NCI-H2081 (cell line): ENCODE measurements at places on chromosomes 2 and 18.

- no peak for DNase-seq
Measured at GRCh38 chr2:58101500-58101899, 54.9 kb downstream of the VRK2 start.

DNA sequence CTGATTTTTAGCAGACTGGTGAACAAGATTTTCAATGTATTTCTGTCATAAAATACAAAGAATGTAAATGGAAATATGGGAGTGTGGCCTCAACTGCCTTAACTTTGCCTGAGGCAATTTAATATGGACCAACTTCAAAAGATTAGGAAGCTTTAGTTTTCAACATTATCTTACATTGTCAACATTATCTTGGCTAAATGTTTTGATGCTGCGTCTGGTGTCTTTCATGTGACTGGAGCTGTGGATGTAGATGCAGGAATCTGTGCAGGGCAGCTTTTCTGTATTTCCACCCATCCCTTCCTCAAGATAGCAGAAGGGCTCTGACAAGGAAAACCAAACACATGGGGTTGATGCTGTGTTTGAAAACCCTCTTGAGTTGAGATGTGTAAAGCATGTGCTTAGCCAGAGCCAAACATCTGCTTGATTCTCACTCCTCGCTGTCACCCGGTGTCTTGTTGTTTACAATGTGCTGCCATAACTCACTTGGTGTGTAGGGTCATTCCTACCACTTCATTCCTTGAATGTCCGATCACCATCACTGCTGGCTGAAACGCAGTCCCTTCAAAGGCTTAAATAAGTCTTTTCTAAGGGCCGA lies 33.0 kb downstream of the COPS8 start:
- no peak for DNase-seq

- DNase-seq, result no peak
Measured at GRCh38 chr2:118893100-118893499, 45.7 kb upstream of the EN1 start.

- peak; percentile 79 for DNase-seq
Measured at GRCh38 chr2:211455216-211455841, 898.9 kb downstream of the CPS1 start.

- no peak for DNase-seq
Measured at GRCh38 chr2:61536180-61536571, 2.0 kb downstream of the XPO1 start.

- no peak for DNase-seq
Measured at GRCh38 chr18:45156946-45157345, 458.3 kb upstream of the SLC14A2 start.

DNA sequence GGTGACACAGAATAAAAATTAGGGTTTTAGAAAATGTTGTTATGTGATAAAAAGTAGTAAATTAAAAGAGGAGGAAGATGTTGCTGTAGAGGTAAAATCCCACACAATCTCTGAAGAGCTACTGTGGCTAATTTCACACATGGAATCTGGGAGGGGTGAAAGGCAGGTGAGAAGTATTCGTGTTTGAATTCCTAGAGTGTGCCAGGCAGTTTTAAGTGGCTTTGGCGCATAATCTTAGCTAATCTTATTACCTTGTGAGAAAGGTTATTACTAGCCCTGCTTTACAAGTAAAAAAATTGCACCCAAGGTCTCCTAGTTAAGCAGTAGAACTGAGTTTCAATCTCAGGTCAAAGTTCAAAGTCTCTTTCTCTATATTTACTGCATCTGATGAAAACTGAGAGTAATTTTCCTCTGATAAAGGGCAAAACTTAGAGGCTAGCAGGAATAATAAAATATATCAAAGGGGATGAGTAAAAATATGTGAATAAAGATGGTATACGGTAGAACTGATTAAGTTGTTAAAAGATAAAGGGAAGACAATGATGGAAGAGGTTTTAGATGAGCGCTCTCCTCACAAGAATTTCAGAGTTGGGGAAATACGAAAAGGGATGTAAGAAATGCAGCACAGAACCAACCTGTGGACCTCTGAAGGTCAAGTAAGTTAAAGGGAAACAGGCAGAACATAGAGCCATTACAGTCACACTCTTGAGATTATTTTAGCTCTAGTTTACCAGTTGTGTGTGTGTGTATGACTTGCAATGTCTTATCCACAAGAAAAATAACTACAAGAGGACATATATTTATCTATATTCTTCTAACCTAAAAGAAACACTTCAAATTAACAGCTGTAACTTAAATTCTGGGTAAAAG lies 34.8 kb downstream of the GAREM1 start:
- no peak for DNase-seq

DNA sequence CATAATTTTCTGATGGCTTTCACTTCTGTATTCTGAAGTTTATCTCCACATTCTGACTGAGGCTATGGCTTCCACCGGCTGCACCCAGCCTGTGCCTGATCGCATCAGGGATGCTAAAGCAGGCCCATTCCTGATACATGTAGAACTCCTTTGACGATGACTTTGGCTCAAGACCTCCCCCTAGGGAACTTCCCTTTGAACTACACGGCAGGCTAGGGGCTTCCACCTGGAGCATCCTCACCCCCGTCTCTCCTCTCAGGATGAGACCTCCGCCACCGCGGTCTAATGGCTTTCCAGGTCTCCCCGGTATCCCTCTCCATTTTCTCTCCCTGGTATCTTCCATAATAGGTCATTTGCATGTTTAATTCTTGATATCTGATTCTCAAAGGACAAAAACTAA lies 214.9 kb upstream of the CHST9 start:
- DNase-seq, result peak; percentile 3

DNA sequence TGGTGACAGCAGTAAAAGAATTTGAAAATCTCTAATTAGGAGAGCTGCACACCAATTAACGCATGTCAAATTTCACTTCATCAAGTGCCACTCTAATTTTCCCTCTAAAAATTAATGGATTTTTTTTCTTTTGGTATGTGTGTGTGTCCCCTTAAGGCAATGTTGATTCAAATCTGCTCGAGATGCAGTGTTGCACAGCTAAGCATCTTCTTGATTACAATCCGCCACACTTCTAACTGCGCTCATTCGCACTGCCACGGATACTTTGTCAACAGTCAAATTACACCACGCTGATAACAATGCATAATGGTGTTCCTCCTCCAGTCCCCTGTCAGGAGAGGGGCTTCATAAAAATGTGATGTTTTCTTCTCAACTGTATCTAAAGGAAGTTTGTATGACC lies 261.4 kb downstream of the MEIS1 start:
- DNase-seq, result no peak

DNA sequence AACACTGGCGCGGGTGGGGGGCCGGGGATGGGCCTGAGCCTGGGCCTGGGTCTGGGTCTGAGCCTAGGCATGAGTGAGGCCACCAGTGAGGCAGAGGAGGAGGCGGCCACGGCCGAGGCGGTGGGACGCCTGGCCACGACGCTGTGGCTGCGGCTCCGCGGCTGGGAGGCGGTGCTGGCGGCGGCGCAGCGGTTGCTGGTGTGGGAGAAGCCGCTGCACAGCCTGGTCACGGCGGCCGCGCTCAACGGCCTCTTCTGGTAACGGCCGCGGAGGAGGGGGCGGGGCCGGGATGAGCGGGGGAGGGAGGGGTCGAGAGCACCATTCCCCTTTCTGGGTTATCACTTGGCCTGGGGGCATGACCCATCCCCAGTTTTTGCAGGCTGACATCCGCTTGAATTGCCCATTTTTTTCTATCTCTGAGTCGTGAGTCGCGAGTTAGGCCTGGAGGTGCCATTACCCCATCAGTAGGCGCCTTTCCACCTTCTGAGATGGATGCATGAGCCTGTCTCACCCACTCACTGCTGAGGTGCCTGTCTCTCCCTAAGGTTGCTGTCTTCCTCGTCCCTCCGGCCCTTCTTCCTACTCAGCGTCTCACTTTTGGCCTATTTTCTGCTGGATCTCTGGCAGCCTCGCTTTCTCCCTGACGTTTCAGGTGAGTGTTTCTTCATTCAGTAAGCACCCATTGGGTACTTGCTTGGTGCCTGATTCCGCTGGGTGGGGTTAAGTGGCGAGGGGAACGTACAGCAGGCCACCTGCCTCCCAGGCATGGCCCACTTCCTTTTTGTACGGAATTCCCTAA lies 501 bp downstream of the RETREG2 start:
- DNase-seq, result peak; percentile 35

DNA sequence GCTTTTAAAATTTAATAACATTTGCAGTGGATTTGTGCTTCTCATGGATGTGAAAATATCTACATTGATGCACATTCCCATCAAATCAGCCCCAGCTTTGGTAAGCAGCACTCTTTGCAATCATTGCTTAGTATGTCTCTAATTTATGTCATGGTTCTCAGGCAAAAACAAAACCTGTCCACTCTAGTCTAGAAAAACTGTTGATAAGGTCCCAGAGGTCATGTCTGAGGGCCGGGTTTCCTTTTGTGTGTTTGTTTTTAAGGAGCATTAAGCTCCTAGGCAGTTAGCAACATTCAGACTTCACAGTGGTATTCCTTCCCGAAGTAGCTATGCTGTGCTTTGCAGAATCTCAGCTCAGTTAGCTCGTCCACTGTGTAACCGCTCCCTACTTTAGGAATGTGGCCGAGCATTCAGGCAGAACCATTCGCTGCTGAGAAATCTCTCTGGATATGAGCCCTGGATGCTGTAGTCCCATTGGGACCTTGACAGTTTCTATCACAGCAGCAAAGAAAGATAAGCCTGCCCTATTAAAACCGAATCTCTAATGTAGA lies 4.0 kb downstream of the DIPK1C start:
- no peak for DNase-seq

DNA sequence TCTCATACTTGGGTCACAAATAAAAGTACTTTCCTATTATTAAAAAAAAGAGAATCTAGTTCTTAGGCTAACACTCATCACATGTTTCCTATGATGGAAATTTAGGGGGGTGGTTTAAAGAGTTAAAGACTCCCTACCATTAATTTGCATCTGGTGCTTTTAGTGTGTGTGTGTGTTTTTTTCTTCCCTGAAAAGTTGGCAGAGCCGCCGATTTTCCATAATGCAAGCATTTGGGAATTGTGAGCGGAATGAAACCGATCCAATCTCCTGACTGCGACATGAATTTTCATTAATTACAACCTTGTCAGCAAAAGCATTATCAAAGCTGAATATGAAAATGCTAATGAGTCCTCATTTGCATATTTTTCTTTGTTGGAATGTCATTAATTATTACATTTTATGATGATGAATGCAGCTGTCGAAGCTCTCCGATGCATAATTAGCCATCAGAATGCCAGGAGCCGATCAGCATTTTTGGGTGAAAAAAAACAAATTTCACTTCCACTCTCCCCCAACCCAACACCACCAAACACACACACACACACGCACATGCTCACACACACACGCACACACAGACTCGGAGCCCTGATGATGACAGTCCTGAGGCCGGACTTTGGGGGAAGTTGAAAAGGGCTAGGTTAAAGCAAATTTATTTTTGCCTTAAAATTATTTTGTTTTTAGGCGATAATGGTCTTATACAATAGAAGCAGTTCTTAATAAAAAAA lies 165.4 kb downstream of the TCF4 start:
- peak; percentile 72 for DNase-seq

GRCh38 chr2:150846691-150847090 lies 359.2 kb upstream of the RND3 start:
- DNase-seq, result no peak

DNA sequence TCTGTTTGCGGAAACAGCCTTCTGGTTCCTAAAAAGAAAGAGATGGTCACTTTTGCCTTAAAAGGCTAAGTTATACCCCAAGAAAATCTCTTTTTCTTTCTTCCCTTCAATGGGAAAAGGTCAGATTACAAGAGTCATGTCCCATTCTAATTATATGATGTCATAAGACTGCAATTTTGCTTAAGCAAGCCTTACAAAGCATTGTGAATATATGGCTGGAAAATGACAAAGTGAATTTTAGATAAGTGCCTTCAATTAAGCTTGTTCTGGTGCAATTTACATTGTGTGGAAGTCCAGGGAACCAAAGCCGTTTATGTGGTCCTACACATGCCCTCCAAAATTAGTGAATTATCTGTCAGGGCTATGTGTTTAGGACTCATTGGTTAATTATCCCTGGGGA lies 7.6 kb upstream of the BMP10 start:
- no peak for DNase-seq

DNA sequence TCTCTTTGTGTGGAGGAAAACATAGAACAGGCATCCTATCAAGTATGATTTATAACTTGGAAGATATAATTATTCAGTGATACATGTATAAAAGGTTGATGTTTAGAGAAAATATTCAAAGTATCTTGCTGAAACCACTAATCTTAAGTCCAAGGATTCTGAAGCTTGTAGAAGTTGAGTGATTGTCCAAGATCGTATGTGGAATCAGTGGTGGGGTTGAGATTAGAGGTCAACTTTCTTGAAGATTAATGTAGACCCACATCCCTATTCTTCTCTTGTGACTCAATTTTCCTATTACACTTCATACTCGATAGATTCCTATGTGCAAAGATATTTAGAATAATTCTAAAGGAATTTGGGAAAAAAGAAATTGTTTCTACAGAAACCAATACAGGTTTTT lies 1565.9 kb upstream of the ACVR2A start:
- DNase-seq, result no peak

DNA sequence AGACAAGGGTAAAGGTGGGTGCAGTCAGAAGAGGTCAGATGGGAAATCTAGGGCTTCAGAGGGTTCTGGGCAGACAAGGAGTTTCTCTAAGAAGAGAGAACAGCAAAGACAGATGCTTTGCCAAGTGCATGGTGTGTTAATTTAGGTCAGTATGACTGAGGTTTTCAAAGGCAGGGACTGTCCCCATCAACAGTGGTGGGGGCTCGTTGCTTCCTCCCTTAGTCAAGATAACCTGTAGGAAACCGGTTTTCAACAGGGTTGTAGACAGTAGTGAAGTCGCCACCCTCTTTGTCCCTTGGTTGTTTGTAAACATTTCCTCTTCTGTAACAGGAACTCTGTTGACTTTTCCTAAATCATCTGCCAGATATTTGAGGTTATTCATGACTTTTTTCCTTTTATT lies 11.6 kb downstream of the RAB12 start:
- DNase-seq, result no peak

DNA sequence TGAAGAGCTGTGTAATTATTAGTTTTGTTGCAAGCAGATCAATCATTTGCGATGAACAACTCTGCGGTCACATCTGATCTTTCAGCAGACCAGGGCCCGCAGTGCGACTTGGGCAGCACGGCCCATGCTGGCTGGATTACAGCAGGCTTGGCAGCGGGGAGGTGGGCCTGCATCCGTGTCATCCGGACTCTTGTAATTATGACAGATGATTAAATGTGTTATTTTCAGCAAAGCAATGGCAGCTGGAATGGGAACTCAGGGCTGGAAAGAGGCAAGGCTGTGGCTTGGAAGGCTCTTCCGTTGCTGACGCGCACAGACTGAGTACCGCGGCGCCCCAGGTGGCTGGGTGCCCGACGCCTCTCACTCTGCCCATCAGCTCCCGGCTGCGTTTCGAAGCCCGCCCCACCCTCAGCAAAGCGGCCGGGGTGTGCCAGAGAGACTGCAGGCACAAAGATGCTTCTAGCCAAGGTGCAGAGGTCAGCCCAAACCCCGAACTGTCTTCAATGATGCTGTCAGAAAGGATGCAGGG lies 397.4 kb upstream of the SALL3 start:
- no peak for DNase-seq
